Osteocyte (in vitro differentiated cells): ENCODE measurements at places on chromosomes 12 and 14. TPM values are rescaled to one million over a fixed set of nuclear protein-coding genes. Genes with fewer than 3 reads are reported as not detected.

The CCDC38 gene
- not detected in 2 replicates for total RNA-seq

The KLHDC1 gene
- total RNA-seq, result 5.3 and 5.8 TPM in 2 replicates

The DUSP16 gene
- total RNA-seq, result 9.6 and 10.3 TPM in 2 replicates

The POTEM gene
- total RNA-seq, result not detected in 2 replicates

The PZP gene
- total RNA-seq, result not detected in 2 replicates

- DNase-seq, result no peak
- peaks cover 96% of the 10 kb centered on the region for H3K4me1 ChIP-seq
- H3K27me3 ChIP-seq, result no peaks in the 10 kb centered on the region
- peak overlapping the region; percentile 18 for H3K4me3 ChIP-seq
- peak overlapping the region; percentile 100 for H3K27ac ChIP-seq
- H3K36me3 ChIP-seq, result no peaks in the 10 kb centered on the region
Observed at GRCh38 chr14:77041881-77042545, 13.5 kb upstream of the IRF2BPL start.

DNA sequence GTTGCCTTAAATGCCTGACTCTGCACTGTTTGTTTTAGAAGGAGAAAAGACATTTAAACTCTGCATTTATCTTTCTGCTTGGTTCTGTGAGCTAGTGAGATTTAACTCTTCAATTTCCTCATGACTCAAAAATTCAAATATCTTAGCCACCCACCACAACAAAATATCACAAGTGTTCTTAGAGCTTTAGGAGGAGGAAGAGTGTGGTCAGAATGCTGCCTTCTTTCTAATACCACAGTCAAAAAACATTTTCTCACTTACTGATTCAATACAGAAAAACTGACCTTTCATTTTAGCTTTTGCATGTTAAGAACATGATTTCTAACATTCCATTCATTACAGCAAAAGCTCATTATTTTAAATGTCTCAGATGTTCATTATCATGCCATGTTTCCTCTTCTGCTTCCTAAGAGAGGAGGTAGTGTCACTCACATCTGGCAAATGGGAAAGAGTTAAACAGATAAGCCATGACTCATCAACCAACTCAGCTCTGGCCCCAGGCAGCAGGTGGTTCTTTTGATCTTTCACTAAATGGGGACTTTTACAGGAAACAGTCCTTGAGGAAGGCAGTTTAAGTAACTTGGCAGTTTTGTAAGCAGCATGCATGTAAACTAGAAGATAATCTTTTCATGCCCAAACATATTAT, 56.4 kb upstream of the RNU6-8 start:
- DNase-seq, result no peak
- H3K36me3 ChIP-seq, result peaks cover 8% of the 10 kb centered on the region
- no peak overlapping the region for H3K4me3 ChIP-seq
- peaks cover 16% of the 10 kb centered on the region for H3K4me1 ChIP-seq
- no peak overlapping the region for H3K27ac ChIP-seq

DNA sequence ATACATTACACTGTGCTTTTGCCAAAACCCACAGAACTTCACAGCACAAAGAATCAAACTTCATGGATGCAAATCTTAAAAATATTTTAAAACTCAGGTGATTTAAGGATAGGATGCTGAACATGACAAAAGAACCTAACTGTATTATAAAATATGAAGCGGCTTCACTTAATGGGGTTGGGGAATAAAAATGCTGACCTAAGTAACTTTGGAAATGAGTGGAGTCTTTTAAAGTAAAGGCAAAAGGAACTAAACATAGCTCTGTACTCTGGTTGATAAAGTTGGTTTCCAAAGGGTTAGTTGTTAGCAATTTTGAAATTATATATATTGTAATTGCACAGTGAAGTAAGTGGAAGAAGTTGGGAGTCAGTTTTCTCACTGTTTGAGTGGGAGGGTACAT, 111.5 kb upstream of the SYT1 start:
- H3K27ac ChIP-seq, result no peak overlapping the region
- H3K4me1 ChIP-seq, result no peaks in the 10 kb centered on the region
- peaks cover 35% of the 10 kb centered on the region for H3K27me3 ChIP-seq
- no peak for DNase-seq

- no peak for DNase-seq
- H3K4me1 ChIP-seq, result peaks cover 17% of the 10 kb centered on the region
- H3K4me3 ChIP-seq, result no peak overlapping the region
- H3K27ac ChIP-seq, result no peak overlapping the region
- H3K27me3 ChIP-seq, result no peaks in the 10 kb centered on the region
- H3K36me3 ChIP-seq, result no peaks in the 10 kb centered on the region
Observed at GRCh38 chr12:53326460-53327185, 5.2 kb upstream of the AAAS start.

DNA sequence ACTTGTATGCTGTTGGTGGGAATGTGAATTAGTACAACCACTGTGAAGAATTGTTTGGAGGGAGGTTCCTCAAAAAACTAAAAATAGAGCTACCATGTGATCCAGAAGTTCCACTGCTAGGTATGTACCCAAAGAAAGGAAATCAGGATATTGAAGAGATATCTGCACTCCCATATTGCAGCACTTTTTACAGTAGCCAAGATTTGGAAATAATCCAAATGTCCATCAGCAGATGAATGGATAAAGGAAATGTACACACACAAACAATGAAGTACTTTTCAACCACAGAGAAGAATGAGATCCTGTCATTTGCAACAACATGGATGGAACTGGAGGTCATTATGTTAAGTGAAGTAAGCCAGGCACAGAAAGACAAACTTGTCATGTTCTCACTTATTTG, 25.9 kb downstream of the TIGAR start:
- no peak for DNase-seq
- no peaks in the 10 kb centered on the region for H3K4me1 ChIP-seq
- H3K36me3 ChIP-seq, result peaks cover 19% of the 10 kb centered on the region
- H3K27ac ChIP-seq, result no peak overlapping the region
- H3K27me3 ChIP-seq, result no peaks in the 10 kb centered on the region

GRCh38 chr12:115868624-115869023, 408.9 kb downstream of the MED13L start:
- H3K4me3 ChIP-seq, result no peak overlapping the region
- DNase-seq, result no peak
- H3K4me1 ChIP-seq, result no peaks in the 10 kb centered on the region

GRCh38 chr14:105470350-105471296, 4.0 kb upstream of the CRIP2 start:
- H3K36me3 ChIP-seq, result no peaks in the 10 kb centered on the region
- H3K4me1 ChIP-seq, result peaks cover 31% of the 10 kb centered on the region
- no peak for DNase-seq
- no peaks in the 10 kb centered on the region for H3K27me3 ChIP-seq

DNA sequence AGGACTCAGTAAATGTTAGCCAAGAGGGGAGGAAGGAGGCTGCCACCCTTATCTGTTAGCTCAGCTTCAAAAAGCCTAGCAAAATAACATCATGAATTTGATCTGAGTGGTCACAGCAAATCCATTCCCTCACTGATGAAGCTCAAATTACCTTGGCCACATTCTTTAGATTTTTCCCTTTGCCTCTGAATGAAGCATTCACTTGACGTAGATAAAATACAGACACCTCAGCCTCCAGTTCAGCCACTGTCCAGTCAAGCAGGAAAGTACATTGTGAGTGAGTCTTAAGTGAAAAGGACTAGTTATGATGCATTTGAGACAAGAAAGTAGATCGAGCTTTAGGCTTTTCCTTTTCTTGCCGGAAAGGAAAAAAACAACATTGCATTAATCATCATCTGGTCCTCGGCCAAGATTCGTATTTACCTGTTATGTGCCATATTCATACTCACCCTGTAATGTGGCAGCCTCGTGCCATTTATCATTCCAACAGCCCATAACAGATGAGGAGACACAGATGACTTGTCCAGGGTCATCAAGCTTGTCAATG, 146.5 kb downstream of the ETV6 start:
- peak overlapping the region; percentile 86 for H3K27ac ChIP-seq
- no peaks in the 10 kb centered on the region for H3K27me3 ChIP-seq
- DNase-seq, result no peak
- H3K4me1 ChIP-seq, result peaks cover 64% of the 10 kb centered on the region
- peaks cover 7% of the 10 kb centered on the region for H3K36me3 ChIP-seq

DNA sequence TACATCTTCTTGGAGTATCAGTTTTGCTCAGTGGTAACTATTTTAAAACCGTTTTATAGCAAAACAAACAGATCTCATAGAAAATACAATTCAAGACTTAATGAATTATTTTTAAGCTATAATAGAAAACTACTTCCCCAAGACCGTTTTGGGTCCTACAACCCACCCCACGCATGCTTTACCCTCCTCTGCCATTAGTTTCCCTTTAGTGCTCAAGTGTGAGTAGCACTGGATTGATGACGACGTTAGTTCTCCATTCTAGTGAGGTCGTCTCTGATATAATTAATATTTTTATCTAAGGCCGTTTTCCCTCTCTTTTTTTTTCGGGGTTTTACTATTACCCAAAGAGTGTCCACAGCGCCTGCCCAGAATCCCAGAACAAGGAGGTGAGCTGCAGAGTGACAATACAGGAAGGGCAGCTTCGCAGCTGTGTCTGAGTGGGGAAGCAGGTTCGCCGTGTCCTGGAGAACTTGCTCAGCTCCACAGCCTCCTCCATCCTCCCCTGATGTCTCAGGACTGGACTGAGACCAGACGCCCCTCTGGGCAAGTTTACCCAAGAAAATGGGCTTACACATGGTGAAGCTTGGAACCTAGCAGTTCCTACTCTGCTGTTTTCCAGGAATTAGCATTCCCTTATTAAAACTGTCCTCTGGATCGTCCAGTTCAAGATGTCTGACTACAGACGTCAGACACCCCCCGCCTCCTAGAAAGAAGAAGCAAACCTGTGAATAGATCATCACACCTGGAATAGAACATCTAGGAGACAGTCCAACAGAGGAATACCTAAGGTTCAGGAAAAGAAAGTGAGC, 31.9 kb upstream of the MON2 start:
- no peaks in the 10 kb centered on the region for H3K36me3 ChIP-seq
- no peak overlapping the region for H3K27ac ChIP-seq
- peak overlapping the region; percentile 77 for H3K4me3 ChIP-seq
- DNase-seq, result no peak
- H3K4me1 ChIP-seq, result peaks cover 14% of the 10 kb centered on the region
- peaks cover 42% of the 10 kb centered on the region for H3K27me3 ChIP-seq

DNA sequence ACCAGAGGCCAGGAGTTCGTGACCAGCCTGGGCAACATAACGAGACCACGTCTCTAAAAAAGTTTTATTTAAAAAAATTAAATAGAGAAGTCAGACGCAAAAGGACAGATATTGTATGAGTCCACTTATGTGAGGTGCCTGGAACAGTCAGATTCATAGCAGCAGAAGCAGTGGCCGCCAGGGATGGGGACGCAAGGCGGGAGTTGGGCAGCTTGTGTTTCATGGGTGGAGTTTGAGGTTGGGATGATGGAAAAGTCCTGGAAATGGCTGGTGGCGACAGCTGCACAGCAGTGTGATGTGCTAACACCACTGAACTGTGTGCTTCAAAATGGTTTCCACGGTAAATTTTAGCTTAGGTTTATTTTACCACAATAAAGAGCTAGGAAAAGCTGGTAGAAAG, 57.6 kb upstream of the DDX11 start:
- H3K27me3 ChIP-seq, result peaks cover 57% of the 10 kb centered on the region
- H3K4me3 ChIP-seq, result no peak overlapping the region
- H3K27ac ChIP-seq, result no peak overlapping the region
- no peak for DNase-seq
- H3K4me1 ChIP-seq, result no peaks in the 10 kb centered on the region
- H3K36me3 ChIP-seq, result no peaks in the 10 kb centered on the region

GRCh38 chr14:61331992-61332657, 10.7 kb downstream of the PRKCH start:
- no peak overlapping the region for H3K4me3 ChIP-seq
- H3K36me3 ChIP-seq, result no peaks in the 10 kb centered on the region
- H3K27me3 ChIP-seq, result peaks cover 3% of the 10 kb centered on the region
- no peak overlapping the region for H3K27ac ChIP-seq
- H3K4me1 ChIP-seq, result no peaks in the 10 kb centered on the region

GRCh38 chr12:52402873-52403540, 3.1 kb downstream of the KRT82 start:
- H3K4me3 ChIP-seq, result no peak overlapping the region
- H3K27me3 ChIP-seq, result peaks cover 39% of the 10 kb centered on the region
- DNase-seq, result no peak
- no peaks in the 10 kb centered on the region for H3K36me3 ChIP-seq

GRCh38 chr14:105335735-105336476, 21.4 kb downstream of the PACS2 start:
- H3K4me3 ChIP-seq, result no peak overlapping the region
- DNase-seq, result no peak
- peaks cover 17% of the 10 kb centered on the region for H3K4me1 ChIP-seq
